ENCODE measurements at places on chromosomes 4 and X.
A peak's percentile ranks its signal among the peaks of the same experiment; 100 is the strongest.

- DNase-seq, result no peak
These were observed 183.3 kb downstream of the ZIC3 start for GRCh38 chrX:137749246-137749645.

DNA sequence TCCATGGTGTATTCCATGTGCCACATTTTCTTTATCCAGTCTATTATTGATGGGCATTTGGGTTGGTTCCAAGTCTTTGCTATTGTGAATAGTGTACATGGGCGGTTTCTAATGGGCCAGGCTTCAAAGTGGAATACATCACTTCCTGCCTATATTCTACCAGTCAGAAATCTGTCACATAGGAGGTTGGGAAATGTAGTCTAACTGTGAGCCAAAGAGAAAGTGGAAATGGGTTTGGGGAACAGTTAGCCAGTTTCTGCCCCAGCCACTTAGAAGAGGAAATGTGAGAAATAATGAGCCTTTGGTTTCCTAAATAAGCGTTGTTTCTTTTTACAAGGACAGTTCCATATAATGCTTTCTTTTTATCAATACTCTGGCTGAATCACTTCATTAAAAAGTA is 85.1 kb upstream of the AP1S2 start:
- peak; percentile 70 for DNase-seq

- no peak for DNase-seq
These were observed 78.9 kb upstream of the CBR4 start for GRCh38 chr4:169089004-169089403.

GRCh38 chr4:72935462-72935861 is 134.1 kb downstream of the COX18 start:
- no peak for DNase-seq

DNA sequence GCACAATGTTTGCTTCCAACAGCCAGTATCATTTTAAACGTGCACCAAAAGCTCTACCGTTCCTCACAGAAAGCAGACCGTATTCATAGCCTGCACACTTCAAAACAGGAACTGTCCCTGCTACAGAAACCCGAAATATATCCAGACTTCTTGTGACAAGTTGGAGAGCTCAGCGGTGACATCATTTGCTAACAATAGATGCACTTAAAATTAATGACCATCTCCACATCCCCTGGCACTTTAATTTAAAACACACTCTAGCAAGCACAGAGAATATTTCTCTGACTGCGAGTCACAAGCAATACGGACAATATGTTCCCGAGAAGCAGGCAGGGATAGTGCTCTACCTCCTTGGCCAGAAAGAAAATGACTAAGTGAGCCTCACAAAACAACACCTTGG is 2.5 kb downstream of the NYX start:
- peak; percentile 72 for DNase-seq

DNA sequence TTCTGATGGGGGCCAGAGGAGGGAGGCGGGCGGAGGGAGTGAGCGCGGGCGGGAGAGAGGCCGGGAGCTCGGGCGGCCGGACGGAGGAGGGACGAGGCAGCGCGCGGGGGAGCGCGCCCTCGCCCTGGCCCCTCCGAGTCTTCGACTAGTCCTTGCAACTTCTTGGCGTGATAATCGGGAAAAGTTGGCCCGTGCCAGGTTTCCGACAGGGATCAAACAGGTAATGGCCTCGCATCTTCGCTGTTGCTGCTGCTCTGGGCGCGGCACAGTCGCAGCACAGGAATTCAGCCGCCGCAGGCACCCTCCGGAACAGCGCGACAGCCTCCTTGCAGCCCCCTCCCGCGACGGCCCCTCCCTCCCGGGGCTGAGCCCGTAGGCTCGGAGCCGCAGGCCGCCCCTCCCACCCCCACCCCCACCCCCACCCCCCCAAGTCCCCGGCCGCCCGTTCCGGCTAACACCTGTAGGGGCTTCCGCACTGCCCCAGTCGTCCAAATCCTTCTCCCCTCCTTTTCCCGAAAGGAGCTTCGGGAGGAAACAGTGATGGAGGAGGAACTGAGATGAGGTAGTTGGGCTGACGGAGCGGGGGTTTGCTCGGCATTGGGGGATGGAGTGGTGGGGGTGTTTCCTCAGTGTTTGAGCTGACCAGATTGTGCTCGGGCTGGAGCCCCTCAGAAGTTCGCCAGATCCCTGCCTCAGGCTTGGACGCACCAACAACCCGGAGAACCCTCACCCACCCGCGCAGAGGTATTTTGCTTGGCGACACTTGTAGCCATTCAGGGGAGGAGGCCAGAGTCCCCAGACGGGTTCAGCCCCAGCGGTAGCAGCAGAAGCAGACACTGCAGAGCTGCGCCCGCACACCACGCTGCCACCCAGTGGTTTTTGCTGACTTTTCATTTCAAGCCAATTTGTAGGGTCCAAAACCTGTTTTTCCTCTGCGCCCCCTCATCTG is at the start of gene FGF13:
FGF13 (minus strand) TSS at position 319 of the 949 bp plus-strand sequence. CDS start 714 bp downstream, outside the sequence.
- no peak for DNase-seq
